ENCODE measurements at places on chromosomes 2 and 18.

DNA sequence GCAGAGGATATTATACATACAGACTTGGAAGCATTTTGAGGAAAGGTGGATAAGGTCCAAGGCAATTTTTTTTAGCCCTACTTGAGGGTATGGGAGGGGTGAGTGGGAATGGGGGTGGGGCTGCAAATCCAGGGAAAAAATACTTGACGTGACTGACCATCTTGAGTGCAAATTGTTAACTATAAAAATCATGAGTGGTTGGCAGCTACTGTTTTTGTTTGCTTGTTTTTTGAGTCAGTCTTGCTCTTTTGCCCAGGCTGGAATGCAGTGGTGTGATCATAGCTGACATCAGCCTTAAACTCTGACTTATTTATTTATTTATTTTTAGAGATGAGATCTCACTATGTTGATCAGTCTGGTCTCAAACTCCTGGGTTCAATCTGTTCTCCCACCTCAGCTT lies 458.8 kb downstream of the PIK3C3 start:
- no peak for DNase-seq

DNA sequence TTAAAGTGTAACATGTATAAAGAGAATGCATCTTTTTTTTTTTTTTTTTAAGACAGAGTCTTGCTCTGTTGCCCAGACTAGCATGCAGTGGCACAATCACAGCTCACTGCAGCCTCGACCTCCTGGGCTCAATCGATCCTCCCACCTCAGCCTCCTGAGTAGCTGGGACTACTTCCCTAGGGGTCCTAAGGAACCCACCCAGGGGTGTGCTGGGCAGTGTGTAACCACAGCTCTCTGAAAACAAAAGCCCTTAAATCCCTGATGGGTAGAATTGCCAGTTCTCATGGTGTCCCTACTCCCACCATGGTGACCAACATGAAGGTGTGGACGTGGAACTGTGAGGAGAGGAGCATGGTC lies 105.6 kb upstream of the ST3GAL5 start:
- no peak for DNase-seq

DNA sequence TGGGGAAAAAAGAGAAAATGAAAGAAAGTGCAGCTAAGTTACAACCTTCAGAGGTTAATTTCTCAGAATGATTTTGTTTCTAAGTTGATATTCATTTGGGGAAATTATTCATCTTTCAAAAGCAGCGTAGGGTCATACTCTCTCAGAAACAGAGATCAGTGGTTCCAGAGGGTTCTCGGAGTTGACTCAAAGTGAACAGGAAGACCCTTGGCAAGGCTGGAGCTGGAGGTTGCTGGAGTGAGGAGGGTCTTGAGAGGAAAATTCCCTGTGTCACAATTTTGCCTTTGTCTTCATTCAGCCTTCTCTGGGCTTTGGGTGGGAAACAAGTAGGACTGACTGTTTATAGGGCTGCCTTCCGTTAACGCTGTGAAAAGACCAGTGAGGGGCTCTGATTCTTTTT lies 168.2 kb downstream of the ICOS start:
- no peak for DNase-seq

DNA sequence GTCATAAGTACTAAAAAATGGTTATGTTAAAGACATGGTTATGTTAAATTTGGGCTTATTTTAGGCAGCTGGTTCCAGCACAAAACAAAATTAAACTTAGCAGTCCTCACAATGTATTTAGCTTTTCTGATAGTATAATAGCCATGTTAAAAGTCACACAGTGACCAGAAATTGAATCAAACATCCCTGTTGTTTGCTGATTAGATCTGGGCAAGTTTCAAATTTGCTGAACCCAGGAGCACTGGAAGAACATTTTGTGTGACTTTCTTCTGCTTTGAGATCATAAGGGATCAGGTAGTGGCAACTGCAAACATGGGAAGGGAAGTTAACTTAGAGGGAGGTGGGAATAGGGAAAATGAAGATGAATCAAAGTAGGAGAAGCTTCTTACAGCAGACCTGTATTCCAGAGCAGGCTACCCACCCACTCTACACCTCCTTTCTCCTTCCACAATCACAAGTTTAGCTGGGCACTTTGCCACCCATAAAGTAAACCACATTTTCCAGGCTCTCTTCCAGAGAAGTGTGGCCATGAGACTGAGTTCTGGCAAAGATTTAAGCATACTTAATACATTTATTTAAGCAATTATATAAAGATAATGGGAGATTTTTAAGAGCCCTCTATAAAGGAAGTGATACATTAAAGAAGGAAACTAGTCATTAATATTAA lies 616.1 kb upstream of the LRATD1 start:
- DNase-seq = no peak

GRCh38 chr2:52597346-52597745 lies 1170.3 kb upstream of the CHAC2 start:
- DNase-seq = no peak

DNA sequence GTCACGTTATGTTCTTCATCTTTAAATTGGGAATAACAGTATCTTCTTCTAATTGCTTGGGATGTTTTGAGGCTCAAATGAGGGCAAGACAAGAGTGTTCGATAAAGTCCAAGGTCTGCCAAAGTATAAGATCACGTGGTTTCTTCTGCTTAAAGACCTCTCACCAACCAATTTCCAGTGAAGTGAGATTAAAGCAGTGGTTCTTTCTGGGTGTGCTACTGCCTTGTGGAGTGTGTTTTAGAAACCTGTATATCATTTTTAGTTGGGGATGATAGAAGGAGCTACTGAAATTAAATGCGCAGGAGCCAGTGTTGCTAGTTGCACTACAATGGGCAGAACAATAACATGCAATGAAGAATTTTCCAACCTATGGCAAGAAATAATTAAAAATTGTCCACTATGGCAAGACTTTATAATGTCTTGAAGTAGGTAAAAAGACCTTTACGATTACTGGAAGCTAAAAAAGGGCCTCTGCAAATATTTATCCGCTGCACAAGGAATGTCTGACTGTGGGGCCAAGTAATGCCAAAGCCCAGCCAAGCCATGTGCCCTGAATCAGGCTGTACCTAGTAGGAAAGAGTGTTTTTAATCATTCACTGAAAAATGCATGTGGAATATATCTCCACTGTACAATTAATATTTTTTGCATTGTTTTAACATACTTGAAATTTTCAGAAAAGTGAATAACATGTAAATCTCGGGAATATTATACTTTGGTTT lies 244.5 kb upstream of the REG3G start:
- DNase-seq = no peak

DNA sequence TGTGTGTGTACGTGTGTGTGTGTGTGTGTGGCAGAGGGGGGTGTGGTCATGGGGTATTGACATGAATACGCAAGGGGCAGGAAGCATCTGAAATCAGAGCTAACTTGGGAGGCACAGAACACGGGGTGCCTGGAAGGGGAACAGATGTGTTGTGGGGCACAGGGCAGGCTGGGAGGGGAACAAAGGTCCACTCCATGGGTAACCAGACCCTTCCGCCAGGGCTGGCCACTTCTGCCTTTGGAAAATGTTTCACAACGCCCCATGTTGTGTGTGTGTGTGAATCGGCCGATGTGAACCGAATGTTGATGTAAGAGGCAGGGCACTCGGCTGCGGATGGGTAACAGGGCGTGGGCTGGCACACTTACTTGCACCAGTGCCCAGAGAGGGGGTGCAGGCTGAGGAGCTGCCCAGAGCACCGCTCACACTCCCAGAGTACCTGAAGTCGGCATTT lies at the start of gene SLC11A1:
TSS of gene SLC11A1 (plus strand) at position 358 of the 451 bp plus-strand sequence. CDS start 96 bp downstream, outside the sequence.
- DNase-seq = no peak

GRCh38 chr2:149741646-149742045 lies 154.1 kb upstream of the MMADHC start:
- no peak for DNase-seq

DNA sequence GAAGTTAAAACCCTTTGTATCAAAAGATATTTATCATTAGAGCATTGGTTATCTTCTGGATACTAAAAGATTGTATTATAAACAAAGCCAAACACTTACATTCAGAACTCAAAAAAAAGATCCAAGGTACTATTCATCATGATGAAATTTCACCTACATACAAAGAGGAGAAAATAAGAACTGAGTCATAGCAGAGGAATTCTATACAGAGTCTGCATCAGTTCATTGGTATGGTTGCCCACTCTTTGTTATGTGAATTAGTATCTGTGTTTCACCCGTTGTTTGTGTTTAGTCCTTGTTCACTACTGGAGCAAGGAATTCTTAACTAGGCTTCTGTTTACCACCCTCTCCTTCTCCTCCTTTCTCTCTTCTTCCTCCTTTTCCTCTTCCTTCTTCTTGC lies 157.9 kb downstream of the LNPK start:
- no peak for DNase-seq

- no peak for DNase-seq
Observed at GRCh38 chr2:80326861-80327260, 22.3 kb upstream of the LRRTM1 start.

GRCh38 chr2:178452334-178452733 lies 1.2 kb downstream of the PJVK start:
- no peak for DNase-seq
